ENCODE measurements at places on chromosomes 2 and 18.

- DNase-seq: peak; percentile 81
These were observed 56.7 kb upstream of the FHL2 start for GRCh38 chr2:105455488-105456003.

GRCh38 chr18:24633121-24633520 lies 172.7 kb downstream of the HRH4 start:
- no peak for DNase-seq

GRCh38 chr2:62396880-62397279 lies 109.1 kb downstream of the TMEM17 start:
- DNase-seq: no peak

DNA sequence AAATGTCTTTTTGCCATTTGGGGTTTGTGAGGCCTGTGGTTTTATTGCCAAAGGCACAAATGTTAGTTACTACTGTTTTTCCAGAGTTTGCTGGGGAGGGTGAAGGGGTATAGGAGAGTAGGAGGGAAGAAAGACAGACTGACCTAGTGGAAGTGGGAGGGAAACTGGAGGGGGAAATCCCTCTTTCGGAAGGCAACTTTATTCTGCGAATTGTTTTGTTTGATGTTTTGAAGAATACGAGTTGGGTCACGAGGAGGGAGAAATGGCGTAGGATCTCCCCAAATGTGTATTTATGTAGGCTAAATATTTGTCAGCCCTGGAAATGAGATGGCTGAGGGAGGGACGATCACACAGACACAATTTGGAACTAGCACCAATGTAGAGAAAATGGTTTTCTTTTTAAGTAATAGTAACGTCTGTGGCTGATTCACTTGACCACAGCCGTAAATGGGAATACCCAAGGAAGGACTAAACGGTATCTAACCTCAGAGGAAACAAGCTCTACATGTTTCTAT lies 172.3 kb downstream of the ICOS start:
- DNase-seq: no peak

DNA sequence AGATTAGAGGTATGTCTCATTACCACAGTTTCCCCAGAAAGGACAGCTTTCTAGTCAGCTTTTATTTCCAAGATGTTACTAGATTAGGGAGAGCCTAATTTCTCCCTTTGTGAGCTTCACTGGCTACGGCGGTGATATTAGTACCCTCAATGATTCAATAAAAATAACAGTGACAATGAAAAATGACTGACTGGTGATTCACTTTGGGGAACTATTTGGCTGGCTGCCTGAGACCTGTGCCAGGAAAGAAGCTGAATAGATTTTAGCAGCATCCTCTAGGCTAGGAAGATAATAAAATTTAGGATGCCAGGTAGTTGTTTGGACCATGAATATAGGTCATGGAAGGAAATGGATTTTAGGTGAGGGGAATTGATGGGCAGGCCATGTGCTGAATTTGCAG lies 178.7 kb downstream of the FMNL2 start:
- DNase-seq: no peak

DNA sequence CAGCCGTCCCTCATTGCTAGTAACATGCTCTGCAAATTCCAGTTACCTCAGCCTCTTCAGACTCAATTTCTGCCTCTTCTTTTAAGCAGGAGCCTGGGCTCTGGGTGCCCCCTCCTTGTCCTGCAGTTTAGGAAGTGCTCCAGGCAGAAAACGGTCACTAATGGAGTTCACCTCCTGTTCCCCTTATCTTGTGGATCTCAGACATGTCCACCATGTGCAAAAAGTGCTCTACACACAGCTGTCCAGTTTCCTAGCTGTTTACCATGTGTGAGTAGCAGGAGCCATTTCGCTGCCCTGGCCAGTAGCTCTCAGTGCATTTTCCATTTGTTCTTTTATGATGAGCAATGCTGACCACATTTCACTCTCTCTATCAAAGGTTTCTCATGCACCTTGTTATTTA lies 4.9 kb downstream of the SH3YL1 start:
- DNase-seq: no peak

GRCh38 chr2:55581435-55581834 lies 36.0 kb downstream of the PPP4R3B start:
- DNase-seq: no peak

GRCh38 chr2:47535996-47536395 lies 133.0 kb downstream of the MSH2 start:
- DNase-seq: no peak

- no peak for DNase-seq
These were observed 39.1 kb downstream of the ABCB11 start for GRCh38 chr2:168992026-168992425.

DNA sequence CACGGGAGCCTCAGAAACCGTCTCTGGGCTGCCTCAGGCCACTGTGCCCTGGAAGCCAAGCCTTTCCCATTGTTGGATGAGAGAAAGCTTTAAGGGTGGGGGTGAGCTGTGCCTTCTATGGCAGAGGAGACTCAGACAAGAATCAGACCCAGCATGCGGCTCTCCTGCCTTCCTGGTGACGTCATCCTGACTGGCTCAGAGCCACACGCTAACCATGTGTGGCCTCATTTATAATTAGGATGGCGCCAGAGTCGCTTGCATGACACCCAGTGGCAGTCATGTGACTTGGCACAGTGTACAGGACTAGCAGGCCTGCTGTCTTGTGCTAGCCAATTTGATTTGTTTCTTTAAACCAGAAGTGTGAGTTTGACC lies 99.1 kb downstream of the SH3BP4 start:
- DNase-seq: peak; percentile 82

DNA sequence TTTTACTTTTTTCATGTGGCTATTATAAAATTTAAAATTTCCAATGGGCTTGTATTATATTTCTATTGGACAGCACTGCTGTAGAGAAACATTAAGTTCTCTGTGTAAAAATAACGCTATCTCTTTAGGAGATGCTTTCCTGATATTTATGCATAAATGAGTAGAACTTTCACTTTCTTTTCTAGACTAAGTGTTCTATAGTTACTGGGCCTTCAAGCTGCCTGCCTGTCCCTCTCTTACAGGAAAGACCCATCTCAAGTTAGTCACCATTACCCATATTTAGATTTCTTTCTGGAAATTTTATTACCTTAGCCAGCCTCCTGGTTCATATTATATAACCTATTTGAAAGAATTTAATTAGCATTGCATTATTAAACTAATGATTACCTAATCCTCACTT lies 4.8 kb downstream of the ITGA4 start:
- DNase-seq: no peak

DNA sequence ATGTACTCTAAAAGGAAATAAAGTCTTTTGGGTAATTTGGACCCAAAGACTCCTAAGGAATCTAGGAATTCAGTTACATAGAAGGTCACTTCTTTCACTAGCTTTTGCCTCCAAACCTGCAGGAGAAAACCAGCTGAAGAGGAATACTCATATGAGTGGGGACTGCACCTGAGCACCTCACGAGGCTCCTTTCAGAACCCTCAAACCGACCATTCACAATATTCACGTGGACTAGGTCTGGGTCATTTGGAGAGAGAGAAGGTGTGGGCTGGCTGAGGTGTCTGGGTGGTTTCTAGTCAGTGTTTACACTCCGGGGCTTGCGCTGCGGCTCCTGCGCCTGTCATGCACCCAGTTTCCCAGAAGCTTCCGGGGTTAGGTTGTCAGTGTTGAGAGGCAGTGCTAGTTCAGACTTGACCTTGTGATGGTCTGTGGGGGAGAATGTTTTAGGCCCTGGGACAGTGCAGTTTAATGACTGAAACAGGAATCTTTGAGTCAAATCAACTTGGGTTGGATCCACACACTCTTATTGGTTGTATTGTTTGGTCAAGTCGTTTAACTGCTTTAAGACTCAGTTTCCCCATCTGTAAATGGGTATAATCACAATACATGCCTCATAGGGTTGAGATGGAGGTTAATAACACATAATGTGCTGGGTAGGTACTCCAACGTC lies 78.4 kb downstream of the LIMS1 start:
- DNase-seq: no peak

DNA sequence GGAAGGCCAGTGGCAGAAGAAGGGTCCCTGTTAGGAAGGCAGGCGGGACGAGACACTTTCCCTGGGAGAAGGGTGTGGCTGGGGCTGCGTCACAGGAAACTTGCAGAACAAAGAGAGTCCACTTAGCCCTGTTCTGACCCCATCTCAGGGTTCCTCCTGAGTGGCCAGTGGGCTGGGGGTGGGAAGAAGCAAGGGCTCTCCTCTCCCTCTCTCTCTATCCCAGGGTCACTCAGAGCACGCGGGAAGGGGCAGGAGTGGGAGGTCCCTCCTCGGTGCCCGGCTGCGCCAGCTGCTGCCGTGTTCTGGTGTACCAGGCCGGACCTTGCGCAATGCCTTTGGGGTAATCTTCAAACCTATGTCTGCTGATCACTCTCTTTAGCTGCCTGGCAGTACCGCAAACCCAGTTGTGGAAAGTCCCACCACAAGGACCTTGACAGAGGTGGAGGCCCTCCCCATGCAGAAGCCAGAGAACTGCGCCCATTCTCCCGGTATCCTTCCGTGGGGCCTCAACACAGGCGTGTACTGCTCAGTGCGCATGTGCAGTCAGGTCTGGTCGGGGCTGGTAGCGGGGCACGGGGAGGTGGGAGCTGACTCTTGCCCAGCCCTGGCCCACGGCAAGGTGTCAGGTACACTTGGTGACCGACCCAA lies 47.8 kb upstream of the ST3GAL5 start:
- DNase-seq: no peak

DNA sequence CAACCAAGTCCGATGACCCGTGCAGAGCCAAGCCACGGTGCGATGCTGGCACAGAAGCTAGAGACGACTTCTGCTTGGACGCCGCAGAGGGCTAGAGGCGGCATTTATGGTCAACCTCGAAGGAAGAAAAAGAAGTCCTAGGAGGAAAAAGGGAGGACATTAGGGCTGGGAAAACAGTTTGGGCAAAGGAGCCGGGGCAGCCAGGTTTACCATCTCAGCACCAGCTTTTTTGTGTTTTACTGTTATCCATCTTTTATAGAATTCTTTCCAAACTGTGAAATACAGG lies 643 bp upstream of the DTNB start:
- no peak for DNase-seq

GRCh38 chr18:58796220-58796619 lies 68.5 kb upstream of the ZNF532 start:
- no peak for DNase-seq

DNA sequence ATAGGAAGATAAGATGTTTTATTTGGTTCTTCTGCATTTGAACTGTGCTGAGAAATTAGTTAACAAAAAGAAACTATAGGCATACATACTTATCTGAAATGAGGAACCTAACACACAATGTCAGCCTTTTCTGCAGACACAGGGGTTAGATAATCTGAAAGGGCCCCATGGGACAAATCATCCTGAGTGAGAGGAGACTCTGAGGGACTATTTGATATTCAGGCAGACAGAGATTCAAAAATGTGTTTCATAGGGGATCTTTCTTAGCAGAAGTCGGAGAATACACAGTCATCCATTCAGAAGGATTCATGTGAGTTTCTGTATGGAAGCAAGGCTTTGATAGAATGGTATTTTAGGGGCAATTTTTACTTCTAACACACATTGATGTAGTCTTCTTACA lies 79.1 kb downstream of the NCKAP5 start:
- no peak for DNase-seq

GRCh38 chr2:97995026-97995733 lies 568 bp downstream of the TMEM131 start:
- no peak for DNase-seq

DNA sequence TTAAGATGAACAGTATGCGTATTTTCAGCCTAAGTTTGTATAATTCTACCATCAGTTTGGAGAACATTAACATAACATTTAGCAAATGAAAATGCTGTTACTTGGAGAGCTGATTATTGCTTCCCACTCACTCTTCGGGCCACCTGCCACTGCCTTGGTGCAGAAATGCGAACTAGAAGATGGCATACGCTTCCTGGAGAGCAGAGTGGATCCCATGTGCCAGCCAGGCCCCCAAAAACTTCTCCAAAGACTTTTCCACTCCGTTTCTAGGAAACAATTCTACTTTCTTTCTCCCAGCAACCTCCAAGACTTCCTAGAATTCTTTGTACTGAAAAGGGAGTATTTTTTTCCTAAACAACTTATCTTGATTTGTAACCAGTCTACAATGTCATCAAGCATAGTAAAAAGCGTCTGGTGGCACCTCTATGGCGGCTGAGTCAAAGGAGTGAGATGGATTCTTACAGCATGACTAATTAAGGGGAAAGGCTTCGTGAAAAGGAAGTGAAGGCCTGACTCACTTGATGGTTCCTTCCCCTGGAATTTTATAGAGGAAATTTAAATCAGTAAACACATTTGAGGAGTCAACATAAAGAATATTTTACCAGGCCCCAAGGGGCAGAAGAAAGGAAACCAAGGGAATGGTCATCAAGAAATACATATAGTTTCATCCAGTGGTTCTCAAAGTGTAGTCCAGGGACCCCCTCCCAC lies 36.6 kb downstream of the FEZ2 start:
- DNase-seq: no peak

DNA sequence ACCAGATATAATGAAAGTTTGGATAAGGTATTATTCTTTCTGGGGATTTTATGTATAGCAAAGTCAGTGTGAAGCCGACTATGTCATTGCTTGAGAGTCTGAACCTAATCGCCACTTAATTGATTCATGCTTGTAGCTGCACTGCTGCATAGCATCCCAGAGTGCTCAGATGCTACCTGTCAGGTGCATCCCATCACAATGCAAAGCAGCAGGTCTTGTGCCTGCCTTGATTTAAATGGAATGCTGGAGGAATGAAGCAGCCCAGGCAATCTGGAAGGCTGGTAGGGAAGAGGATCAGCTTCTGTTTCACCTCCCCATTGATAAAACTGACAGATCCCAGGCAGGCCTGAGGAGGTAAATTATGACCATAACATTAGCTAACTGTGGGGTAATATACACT lies 40.4 kb upstream of the ATIC start:
- DNase-seq: no peak

DNA sequence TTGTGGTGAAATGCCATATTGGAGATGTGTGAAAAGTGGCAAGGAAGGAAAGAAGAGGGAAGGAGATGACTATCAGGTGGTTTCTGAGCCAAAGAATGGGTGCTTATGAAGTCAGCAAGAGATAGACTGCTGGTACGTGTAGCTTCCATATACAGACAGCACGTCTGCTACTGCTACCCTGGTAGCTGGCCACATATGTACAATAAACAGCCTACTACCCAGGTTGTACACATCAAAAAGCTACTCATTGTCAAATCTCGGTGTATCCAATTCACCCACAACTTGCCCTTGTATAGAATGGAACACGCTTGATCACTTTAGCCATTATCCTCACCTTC lies 761.8 kb downstream of the LRRTM4 start:
- DNase-seq: no peak

- no peak for DNase-seq
These were observed 749 bp upstream of the PTMA start for GRCh38 chr2:231707625-231707926.

GRCh38 chr2:238777369-238778067 lies 70.4 kb upstream of the TWIST2 start:
- no peak for DNase-seq

DNA sequence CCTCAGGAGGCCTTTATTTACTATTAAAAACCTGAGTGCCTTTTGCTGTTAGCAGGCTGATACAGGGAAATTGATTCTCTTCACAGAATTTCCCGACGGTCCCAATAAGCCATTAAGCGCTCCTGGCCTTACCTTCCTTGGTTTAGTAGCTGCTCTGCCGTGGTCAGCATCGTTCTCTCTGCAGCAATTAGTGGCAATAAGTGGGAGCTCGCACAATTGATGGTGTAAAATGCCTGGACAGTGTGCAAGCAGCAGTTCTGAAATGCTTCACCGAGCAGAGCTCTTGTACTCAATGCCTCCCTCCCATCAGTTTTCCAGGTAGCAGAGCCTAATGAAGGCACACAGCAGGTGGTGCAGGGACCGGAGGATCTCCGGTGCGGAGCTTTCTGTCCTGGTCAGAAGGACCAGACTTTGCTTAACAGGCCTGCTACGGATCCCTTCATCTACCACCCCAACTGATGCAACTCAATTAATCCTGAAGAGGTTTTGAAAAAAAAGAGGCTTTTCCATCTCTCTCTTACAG lies 1.1 kb upstream of the LINC00305 start:
- no peak for DNase-seq
